ENCODE measurements at places on chromosomes 11 and 22.

- peak; percentile 68 for DNase-seq
These were observed 44.3 kb downstream of the NNMT start for GRCh38 chr11:114340311-114341131.

GRCh38 chr11:134052395-134052987, 16.4 kb upstream of the JAM3 start:
- no peak for DNase-seq

- DNase-seq: no peak
These were observed 51.5 kb upstream of the ZBED5 start for GRCh38 chr11:10909141-10909883.

DNA sequence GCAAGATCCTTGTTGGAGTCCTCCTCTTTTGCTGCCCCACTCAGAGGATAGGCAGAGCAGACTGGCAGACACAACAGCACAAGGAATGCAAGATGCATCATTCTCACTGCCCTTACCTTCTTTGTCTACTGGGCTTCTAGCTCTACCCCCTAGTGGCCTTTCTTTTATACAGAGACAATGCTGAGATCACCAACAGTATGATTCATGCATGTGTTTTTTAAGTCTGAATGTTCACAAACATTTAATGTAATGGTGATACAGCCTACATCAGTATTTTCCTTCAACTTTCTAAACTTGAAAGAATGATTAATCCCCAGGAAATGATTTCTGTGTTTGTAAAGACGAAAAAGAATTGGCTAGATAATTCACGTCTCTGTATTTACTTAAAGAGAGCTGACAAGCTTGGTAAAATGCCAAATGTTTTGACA, at the start of gene MMP10:
TSS of gene MMP10 (minus strand) at position 138 of the 428 bp plus-strand sequence. CDS start at position 101, 37 bp downstream.
- DNase-seq: peak; percentile 2

- DNase-seq: no peak
These were observed 13.1 kb upstream of the MMP1 start for GRCh38 chr11:102810950-102811660.

- DNase-seq: peak; percentile 64
These were observed 239.9 kb upstream of the ZC3H12C start for GRCh38 chr11:109853156-109853776.

- DNase-seq: no peak
These were observed 20.8 kb upstream of the LINC01488 start for GRCh38 chr11:69460540-69461257.

- no peak for DNase-seq
These were observed 24.8 kb upstream of the PKNOX2 start for GRCh38 chr11:125139778-125140177.

DNA sequence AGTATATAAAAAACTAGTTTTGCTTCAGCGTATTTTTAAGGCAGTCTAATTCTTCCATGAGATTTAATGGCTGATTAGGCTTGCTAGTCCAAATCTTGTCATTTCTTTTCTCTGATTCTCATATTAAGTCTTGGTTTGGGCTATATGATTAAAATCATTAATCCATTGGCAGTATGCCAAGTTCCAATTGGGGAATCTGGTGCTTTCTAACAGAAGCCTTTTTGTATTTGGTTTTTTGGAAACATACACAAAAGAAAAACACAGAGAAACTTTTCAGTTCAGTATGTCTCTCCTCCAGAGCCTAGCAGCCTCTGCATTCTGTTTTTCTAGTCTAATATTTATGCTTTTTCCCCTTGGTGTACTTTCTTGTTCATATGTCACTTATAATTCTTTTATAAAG, 37.9 kb downstream of the SWAP70 start:
- no peak for DNase-seq

- peak; percentile 6 for DNase-seq
These were observed 70.7 kb upstream of the E2F8 start for GRCh38 chr11:19311308-19312030.

GRCh38 chr11:94788396-94788795, 20.2 kb downstream of the AMOTL1 start:
- DNase-seq: no peak

- no peak for DNase-seq
These were observed 1.7 kb upstream of the GAB4 start for GRCh38 chr22:17009640-17010291.

GRCh38 chr11:117090111-117090706, 8.0 kb downstream of the SIK3 start:
- DNase-seq: no peak

- peak; percentile 12 for DNase-seq
These were observed 62.7 kb upstream of the NECTIN1 start for GRCh38 chr11:119791701-119792151.

GRCh38 chr11:117117681-117118080, 19.5 kb upstream of the SIK3 start:
- DNase-seq: no peak

DNA sequence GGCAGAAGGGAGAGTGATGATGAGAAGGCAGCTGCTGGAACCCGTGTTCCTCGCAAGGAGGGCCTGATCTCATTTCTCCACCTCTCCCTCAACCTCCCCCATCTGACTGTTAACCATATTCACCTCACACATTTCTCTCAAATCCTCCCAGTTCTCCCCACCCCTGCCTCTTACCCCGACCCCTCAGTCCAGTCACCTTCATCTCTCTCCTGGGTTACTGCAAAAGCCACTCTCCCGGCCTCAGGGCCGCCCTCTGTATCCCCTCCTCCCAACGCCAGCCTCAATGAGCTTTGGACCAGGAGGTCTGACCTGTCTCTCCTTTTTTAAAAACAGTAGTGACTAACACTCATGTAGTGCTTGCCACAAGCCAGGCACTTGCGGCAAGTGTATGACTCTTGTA, 29.5 kb upstream of the LMO1 start:
- no peak for DNase-seq

DNA sequence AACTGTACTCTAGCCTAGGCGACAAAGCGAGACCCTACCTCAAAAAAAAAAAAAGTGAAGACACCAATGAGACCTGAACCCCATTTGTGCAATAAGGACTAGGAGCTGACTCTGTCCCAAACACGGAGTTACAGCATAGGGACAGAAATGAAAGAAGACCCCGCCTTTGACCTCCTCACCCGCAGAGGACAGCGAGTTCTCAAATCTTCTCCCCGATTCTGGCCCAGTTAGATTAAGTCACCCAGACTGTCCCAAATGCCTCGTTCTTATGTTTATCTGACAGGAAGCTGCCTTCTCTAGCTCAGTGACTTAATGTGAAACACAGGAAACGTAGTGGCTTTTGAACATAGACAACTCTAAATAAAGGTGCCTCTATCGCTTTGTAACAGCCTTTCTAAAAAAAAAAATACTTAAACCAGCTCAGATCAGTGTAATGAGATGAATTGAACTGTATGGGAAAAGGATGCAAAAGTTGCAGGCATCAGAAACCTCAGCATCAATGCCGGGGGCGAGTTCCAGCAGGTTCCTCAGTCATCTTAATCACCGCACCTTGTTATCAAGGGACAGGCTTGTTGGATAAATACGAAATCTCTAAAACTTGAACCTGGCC, 10.6 kb downstream of the MYH9 start:
- no peak for DNase-seq

- DNase-seq: no peak
These were observed 63.4 kb downstream of the FLI1 start for GRCh38 chr11:128757235-128757711.

DNA sequence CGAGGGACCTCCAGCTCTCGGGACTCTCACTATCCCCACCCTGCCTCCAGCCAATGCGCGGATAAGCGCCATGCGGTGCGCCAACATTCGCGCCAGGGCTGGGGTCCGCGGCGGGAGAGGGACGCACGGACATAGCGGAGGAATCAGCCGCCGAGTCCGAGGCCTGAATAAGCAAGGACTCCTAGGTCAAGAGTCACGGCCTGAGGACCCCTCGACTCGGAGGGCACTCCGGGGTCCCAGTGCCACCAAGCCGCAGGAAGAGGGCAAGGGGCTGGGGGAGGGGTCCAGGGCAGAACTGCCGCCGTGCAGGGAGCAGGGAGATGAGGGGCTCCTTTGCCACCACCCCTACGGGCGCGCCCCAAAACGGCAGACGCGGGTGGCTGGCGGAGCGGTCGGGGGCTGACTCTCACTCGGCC, 552 bp downstream of the DSCAML1 start:
- no peak for DNase-seq

GRCh38 chr11:61039916-61040315, 62.4 kb upstream of the CD5 start:
- no peak for DNase-seq

DNA sequence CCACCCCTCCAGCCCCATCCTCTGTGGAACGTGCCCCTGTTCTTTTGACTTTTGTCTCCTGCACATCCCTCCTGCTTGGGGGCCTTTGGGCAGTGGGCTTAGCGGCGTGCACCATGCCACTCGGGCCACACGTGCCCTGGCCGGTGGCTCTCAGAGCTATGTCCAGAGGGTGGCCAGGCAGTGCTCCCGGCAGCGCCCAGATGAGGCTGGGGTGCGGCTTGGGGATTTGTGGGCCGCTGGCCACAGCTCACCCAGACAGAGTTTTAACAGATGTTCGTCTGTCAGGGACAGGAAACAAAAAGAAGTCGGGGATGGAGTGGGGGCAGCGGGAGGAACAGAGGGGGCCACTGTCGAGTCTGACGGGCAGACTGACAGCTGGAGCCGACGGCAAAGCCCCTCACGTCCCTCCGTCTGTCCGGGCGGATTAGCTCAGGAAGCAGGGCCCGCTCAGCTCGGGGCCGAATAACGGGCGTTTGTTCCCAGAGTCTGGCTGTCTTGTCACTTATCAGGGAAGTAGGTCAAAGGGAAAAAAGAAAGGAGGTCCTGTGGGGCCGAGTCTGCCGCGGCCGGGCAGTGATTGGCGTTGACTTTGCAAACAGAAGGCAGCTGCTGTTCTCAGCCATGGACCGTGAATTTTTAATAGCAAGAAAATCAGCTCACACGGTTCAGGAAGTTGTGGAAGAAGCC, 61.6 kb downstream of the LRP5 start:
- no peak for DNase-seq

DNA sequence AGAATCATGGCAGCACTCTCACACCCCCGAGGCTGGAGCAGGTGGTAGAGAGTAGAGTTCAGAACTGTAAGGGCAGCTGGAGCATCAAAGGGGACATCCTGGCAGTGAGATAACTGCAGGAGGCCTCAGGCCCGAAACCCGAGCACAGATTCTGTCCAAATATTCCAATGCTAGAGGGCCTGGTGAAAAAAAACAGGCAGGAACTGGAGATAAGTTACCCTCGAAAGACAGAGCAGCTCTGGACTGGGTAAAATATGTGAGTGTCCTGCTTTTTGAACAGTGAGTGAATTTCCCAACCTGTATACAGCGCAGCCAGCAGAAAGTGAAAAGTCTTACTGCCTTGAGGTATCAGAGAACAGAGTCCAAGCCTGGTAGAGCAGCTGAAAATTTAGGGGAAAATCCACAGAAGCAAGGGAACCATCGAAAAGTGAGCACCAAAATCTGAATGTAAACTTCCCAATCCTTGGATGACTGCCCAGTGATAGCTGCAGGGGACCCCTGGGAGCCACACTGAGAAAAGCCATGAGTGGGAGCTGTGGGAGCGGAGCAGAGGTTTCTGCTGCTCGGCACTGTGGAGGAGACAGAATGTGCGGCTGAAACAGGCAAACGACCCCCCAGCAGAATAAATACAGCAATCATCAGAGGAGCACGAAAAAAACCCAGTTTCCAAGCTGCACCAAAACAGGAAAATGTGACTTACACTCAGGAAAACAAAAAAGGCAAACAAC, 50.6 kb downstream of the WNT11 start:
- no peak for DNase-seq

DNA sequence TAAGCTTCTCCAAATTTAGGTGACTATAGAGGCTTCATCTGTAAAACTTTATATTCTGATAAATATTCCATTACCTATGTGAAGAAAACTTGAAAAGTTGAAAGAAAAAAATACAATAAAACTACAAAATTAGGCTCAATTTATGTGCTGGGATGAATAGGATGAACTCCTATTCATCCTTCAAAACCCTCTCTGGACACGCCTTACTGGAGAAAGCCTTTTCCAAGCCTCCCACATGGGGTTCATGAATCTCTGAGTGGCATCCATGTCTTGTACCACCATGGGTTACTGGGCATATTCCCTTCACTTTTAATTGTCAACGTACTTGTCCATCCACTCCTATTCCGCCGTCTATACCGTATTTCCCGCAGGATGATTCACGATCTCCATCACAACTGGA, 55.7 kb downstream of the MN1 start:
- no peak for DNase-seq

DNA sequence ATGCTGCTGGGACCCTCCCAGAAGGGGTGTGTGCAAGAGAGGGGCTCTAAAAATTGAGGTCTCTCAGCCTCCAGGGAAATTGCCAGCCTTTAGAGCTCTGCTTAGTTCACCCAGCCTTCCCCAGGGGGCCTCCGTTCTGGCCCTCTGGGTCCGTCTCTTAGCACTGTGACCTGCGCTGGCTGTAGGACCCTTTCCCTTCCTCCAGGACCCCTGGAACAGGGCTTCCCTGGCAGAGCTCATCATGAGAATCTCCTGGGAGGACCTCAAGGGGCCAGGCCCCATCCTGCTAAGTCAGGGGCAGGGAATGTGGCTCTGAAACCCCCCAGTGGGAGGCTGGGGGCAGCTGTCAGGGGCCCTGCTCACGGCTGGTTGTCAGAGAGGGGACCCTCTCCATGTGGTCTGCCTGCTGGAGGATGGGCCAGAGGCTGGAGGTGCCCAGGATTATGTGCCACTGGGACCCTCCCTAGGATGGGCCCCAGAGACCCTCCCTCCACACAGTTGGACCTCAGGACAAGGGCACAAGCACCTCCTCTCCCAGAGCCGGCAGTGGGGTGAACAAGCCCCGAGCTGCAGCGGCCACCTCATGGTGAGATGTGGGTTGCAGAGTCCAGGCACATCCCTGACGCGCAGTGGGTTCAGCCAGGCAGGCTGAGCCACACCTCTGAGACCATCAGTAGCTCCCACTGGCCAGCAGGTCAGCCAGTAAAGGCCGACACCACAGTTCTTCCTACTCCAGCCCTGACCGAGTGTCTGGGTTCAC, 27.1 kb upstream of the GAL start:
- no peak for DNase-seq

DNA sequence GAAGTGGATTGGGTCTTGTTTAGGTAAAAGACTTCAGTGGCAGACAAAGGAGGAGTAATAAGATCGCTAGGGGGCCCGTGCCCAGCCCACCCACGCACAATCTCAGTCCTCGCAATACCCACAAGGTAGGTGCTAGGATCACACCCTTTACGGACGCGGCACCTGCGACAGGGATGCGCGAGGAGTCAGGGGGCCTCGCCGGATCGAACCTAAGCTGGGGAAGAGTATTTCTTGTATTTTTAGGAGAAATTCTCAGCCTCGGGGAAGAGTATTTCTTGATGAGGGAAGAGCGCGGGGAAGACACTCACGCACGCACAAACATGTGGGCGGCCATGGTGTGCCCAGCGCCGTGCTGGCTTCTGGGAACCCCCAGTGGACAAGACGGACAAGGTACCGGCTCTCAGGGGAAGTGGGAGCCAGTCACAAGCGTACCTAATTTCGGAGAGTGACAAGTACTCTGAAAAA, 745 bp upstream of the FAM118A start:
- DNase-seq: no peak

GRCh38 chr11:65419460-65419771, 3.2 kb upstream of the NEAT1 start:
- no peak for DNase-seq
